ENCODE measurements at places on chromosomes 1 and 21.

DNA sequence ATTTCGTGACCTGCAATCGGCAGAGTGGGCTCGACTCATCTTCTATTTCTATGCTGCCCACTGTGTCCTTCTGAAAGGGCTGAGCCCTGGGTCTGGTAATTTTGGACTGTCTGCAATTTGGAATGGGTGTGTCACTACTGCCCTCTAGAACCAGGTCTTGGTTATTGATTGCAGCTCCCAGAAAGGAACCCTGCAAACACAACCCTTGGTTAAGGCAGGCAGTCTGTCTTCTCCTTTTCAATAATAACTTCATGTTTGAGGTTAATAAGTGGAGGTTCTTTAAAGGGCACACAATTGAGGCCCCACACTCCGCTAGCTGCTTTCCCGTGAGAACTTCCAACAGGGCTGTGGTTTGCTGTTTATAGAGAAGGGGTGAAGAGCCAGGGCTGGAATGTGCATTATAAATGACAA, 79.9 kb upstream of the LYST start:
- no peak for DNase-seq

DNA sequence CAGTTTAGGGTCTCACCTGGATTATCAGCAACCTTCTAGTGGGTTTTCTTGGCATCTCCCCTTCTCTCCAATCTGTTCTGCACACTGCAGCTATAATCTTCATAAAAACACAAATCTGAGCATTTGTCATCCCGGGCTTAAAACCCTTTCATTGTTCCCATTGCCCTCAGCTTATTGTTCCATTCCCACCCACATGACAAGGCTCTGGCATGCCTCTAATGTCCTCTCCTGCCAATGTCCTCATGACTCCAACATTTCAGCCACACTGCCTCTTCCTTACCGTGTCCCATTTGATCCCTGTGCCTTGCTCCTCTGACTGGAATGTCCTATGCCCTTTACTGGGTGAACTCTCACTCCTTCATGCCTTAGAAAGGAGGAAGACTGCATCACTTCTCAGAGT, 7.5 kb upstream of the DPH2 start:
- DNase-seq = no peak

DNA sequence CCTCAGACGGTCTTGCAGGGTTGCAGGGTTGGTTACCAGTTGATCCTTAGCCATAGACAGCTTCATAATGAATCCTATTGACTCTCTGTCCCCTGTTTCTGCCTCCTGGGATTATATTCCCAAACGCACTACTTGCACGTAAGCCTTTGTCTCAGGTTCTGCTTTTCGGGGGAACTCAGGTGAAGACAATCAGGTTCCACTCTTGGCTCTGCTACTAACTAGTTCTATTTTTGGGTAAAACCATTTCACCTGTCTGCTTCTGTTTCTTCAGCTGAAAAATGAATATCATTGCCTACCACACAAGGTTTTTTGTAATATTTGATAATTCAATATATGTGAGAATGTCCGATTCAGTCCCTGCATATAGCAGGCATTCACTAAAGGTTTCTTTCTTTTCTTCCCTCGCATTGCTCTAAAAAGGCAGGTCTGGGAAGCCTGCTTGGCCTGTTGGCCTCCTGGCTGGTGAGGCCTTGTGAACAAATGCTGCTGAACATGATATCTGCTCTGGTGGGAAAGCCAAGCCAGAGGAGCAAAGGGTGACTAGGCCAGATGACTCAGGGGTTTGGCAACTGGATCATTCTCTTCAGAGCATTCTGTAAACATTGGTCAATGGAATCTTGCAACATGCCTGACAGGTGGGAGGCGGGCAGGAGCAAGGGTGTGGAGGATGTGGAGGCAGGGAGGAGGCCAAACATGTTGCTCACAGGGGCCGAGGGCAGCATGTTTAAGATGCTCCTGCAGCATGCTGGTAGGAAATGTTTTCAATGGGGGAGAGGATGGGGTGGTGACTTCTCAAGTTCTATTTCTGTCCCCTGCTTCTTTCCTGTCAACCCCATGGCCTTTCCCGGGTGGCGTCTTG, 23.8 kb downstream of the IER5 start:
- DNase-seq = no peak

GRCh38 chr1:178174539-178174938, 80.6 kb downstream of the RASAL2 start:
- DNase-seq = no peak

DNA sequence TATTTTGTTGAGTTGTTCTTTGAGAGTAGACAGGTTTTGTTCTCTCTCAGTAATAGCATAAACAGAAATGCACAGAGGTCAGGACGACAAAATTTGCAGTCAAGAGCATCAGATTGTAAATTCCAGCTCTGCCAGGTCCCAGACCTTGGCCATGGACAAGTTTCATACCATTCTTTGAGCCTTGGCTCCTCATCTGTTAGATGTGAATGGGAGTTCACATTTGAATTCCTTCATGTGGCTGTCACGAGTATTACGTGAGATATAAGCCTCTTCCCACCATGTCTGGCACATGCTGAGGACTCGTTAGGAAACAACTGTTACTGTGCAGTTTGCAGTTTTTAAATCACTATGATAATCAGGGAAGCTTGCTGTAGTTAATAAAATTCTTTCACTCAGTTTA, 93.2 kb upstream of the KCTD3 start:
- no peak for DNase-seq

GRCh38 chr1:2047749-2048729, 2.2 kb upstream of the PRKCZ start:
- no peak for DNase-seq

GRCh38 chr1:155218854-155219591, 10.5 kb downstream of the MTX1 start:
- DNase-seq = no peak

GRCh38 chr1:8016210-8016894, 9.8 kb downstream of the ERRFI1 start:
- DNase-seq = no peak

- no peak for DNase-seq
Observed at GRCh38 chr1:189336115-189337100, 1141.3 kb downstream of the BRINP3 start.

DNA sequence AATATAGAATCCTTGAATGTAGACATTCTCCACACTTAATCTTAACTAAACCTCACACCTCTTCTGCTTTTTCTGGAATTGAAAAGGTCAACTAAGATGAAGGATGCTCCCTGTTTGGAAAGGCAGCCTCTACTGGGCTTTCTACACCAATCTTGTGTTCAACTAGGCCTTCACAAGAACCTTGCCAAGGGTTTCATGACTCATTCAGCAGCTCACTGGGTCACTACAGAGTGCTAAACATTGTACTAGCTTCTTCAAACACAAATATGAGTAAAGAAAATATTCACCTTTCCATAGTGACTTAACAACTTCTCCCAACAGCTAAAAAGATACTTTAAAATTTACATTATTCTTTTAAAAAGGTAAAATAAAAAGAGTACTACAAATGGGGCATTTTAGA, 135.3 kb upstream of the PRMT6 start:
- no peak for DNase-seq

DNA sequence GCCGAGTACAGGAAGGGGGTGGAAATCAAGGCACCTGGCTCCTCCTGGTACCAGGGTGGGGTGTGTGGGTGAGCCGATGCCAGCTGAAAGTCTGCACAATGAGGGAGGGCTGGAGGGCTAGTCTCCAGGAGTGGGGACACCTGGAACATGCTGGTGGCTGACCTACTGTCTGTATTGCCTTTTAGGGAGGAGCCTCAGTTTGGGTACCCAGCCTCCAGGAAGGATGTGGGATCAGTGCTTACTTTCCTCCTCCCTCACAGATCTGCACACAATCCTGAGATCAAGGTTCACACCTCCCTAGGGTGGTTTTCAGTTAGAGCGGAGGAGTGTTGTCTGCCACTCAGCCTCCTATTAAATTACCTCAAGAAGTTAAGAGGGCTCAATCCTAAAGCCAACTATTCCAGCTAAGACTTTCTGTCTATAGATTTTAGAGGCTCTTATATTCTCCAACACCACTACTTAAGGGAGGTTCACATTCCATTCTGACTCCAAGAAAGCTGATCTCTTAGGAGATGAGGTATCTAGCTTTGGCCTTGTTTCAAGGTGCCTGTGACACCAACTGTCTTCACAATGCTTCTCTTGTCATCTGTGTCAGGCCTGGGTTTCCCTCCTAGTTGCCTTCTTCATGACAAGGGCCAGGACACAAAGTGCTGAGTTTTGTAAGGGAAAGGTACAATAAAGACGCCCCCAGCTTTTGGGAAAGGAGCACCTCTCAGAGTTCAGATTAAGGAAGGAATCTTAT, 15.7 kb downstream of the SSR2 start:
- DNase-seq = no peak

GRCh38 chr1:90048043-90048442, 53.1 kb downstream of the ZNF326 start:
- DNase-seq = no peak

- no peak for DNase-seq
Observed at GRCh38 chr21:36415375-36415774, 30.2 kb downstream of the CHAF1B start.

- DNase-seq = no peak
Observed at GRCh38 chr1:91924146-91924545, 25.1 kb upstream of the BRDT start.

GRCh38 chr1:56644919-56645676, at the start of gene PRKAA2:
Gene PRKAA2 (plus strand): TSS chr1:56645314. CDS start chr1:56645388, 74 bp downstream.
- DNase-seq = no peak
